ENCODE measurements at places on chromosomes 1 and 21. TPM values are rescaled to one million over a fixed set of nuclear protein-coding genes. Genes with fewer than 3 reads are reported as not detected.

Gene S100A9
- total RNA-seq, result 1.7 TPM

Gene LY9
- total RNA-seq, result 19.5 TPM

Gene AMY1C
- not detected for total RNA-seq

- DNase-seq, result no peak
- no peak overlapping the region for H3K4me3 ChIP-seq
Observed at GRCh38 chr1:201419746-201420607, 1.6 kb downstream of the TNNI1 start.

DNA sequence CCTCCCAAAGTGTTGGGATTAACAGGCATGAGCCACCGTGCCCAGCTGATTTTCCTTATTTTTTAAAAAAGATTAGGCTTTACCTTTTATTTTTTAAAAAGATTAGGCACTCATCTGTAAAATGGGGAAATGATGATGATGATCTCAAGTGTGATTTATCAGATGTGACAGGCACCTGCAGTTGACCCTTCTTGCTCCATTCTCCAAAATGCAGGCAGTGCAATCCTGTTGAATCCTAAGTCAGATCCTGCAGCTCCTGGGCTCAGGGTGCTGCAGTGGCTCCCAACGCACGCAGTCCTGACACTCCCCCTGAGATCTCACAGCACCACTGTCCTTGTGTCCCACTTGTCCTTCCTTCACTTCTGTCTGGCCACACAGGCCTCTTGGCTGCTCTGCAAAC is 257.3 kb upstream of the KAZN start:
- H3K27me3 ChIP-seq, result peaks cover 10% of the 10 kb centered on the region
- H3K4me1 ChIP-seq, result no peaks in the 10 kb centered on the region
- DNase-seq, result no peak
- no peak overlapping the region for H3K27ac ChIP-seq
- no peak overlapping the region for H3K4me3 ChIP-seq
- no peaks in the 10 kb centered on the region for H3K36me3 ChIP-seq

DNA sequence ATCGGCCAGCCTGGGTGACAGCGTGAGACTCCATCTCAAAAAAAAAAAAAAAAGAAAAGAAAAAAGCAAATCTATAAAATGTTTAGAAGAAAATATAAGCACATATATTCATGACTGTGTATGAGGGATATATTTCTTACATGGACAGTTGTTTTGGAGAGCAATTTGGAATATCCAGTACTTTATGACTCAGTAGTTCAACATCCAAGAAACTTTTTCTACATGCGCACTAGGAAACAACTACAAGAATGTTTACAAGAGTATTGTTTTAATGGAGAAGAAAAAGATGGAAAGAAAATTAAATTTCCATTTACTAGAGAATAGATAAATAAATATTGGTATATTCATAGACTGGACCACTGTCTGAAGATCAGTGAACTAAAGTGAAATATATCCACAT is 77.5 kb downstream of the MAST2 start:
- no peaks in the 10 kb centered on the region for H3K36me3 ChIP-seq
- no peak overlapping the region for H3K4me3 ChIP-seq
- H3K4me1 ChIP-seq, result no peaks in the 10 kb centered on the region
- H3K27ac ChIP-seq, result no peak overlapping the region
- no peaks in the 10 kb centered on the region for H3K27me3 ChIP-seq
- DNase-seq, result no peak

GRCh38 chr1:7070389-7071029 is 285.3 kb downstream of the CAMTA1 start:
- no peak overlapping the region for H3K4me3 ChIP-seq
- no peak overlapping the region for H3K27ac ChIP-seq
- peaks cover 2% of the 10 kb centered on the region for H3K4me1 ChIP-seq
- peaks cover 28% of the 10 kb centered on the region for H3K27me3 ChIP-seq
- H3K36me3 ChIP-seq, result no peaks in the 10 kb centered on the region
- peak; percentile 72 for DNase-seq

DNA sequence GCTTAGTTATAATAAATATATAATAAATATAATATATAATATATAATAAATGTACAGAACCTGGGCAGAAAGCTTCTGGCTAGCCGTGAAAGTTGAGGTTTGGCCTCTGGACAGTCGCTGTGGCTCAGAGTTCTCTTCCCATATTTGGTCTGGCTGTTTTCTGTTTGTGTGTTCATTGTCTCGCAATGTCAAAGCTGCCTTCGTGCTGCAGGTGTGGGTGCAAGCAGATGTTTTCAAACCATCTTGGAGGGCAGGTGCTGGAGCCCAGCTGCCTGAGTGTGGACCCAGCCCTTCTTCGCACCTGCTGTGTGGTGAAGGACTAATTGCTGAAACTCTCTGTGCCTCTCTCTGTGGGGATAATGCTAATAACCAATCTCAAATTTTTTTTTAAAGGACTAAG is 3.6 kb upstream of the CSTB start:
- H3K4me3 ChIP-seq, result no peak overlapping the region
- H3K27ac ChIP-seq, result no peak overlapping the region
- no peaks in the 10 kb centered on the region for H3K27me3 ChIP-seq
- no peaks in the 10 kb centered on the region for H3K36me3 ChIP-seq
- no peak for DNase-seq
- peaks cover 52% of the 10 kb centered on the region for H3K4me1 ChIP-seq

DNA sequence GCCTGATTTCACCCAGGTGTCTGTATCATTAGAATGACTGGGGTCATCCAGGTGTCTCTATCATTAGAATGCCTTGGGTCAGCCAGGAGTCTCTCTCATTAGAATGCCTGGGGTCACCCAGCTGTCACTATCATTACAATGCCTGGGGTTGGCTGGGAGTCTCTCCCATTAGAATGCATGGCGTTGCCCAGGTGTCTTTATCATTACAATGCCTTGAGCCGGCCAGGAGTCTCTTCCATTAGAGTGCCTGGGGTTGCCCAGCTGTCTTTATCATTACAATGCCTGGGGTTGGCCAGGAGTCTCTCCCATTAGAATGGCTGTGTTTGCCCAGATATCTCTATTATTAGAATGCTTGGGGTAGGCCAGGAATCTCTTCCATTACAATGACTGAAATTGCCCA is 61.6 kb downstream of the RNF187 start:
- no peaks in the 10 kb centered on the region for H3K4me1 ChIP-seq
- H3K27ac ChIP-seq, result no peak overlapping the region
- H3K36me3 ChIP-seq, result no peaks in the 10 kb centered on the region
- no peak for DNase-seq
- H3K27me3 ChIP-seq, result peaks cover 5% of the 10 kb centered on the region
- no peak overlapping the region for H3K4me3 ChIP-seq

GRCh38 chr1:75125161-75125726 is 8.9 kb upstream of the LHX8 start:
- no peaks in the 10 kb centered on the region for H3K4me1 ChIP-seq
- H3K4me3 ChIP-seq, result no peak overlapping the region
- peaks cover 5% of the 10 kb centered on the region for H3K36me3 ChIP-seq
- no peak for DNase-seq
- no peak overlapping the region for H3K27ac ChIP-seq

DNA sequence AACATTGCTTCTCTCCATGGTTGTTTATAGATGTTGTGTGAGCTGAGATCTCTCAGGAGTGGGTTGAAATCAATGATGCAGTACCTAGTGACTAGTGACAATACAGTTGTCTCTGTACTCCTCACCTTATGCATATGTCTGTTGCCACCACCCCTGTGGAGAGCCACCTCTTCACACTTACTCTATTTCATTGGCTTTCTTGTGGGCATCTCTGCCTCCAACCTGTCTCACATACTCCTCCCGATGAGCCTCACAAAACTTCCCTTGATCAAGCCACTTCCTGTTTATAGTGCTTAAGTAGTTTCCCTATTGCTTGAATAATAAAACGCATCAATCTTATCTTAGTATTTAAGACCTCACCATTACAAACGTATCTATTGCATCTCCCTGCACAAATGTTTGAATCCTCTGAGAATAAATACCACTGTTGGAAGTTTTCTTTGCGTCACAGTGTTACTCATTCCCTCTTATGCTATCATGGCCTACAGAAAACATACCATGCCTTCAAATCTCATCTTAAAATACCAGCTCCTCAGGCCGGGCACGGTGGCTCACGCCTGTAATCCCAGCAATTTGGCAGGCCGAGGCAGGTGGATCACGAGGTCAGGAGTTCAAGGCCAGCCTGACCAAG is 54.7 kb upstream of the GREM2 start:
- H3K4me1 ChIP-seq, result peaks cover 13% of the 10 kb centered on the region
- no peak overlapping the region for H3K4me3 ChIP-seq
- no peaks in the 10 kb centered on the region for H3K36me3 ChIP-seq
- no peaks in the 10 kb centered on the region for H3K27me3 ChIP-seq

DNA sequence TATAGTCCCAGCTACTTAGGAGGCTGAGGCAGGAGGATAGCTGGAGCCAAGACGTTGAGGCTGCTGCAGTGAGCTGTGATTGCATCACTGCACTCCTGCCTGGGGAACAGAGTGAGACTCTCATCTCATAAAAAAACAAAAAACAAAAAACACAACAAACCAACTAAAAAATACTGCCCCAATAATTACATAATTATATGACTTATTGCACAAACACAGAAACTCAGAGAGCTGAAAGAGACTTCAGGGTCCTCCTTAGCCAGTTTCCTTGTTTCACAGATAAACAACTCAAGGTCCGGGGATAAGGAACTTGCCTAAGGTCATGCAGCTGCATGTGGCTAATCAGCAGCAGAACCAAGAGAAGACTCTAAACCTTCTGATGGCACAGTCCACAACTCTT is 11.9 kb downstream of the EXTL2 start:
- no peak overlapping the region for H3K27ac ChIP-seq
- no peaks in the 10 kb centered on the region for H3K27me3 ChIP-seq
- H3K4me1 ChIP-seq, result no peaks in the 10 kb centered on the region

Measured in activated naive CD4-positive, alpha-beta T cell treated with anti-CD3 and anti-CD28 coated beads for 36 hours (primary cell).